ENCODE measurements at places on chromosomes 7 and 10.

GRCh38 chr7:121504482-121504881, 108.4 kb upstream of the FAM3C start:
- DNase-seq: no peak

GRCh38 chr10:66680886-66681285, 244.9 kb upstream of the LRRTM3 start:
- DNase-seq: no peak

DNA sequence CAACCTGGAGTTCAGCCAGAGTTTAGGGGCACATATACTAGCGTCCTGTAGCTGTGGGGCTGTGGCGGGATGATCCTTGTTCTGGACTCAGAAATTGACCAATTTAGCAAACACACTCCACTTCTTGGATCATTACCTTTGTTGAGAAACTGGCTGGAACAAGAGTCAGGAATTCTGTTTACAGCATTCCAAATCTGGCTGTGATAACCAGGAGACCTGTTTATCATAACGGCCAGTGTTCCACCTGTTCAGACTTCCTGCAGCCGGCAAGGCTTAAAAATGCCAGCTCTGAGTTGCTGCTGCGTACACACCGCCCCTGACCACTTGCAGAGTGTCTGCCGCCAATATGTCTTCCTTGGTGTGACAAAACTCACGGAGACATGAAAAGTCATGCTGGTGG, 64.8 kb downstream of the ARMC3 start:
- DNase-seq: no peak

- no peak for DNase-seq
Measured at GRCh38 chr7:93119191-93119905, 1.6 kb upstream of the SAMD9 start.

DNA sequence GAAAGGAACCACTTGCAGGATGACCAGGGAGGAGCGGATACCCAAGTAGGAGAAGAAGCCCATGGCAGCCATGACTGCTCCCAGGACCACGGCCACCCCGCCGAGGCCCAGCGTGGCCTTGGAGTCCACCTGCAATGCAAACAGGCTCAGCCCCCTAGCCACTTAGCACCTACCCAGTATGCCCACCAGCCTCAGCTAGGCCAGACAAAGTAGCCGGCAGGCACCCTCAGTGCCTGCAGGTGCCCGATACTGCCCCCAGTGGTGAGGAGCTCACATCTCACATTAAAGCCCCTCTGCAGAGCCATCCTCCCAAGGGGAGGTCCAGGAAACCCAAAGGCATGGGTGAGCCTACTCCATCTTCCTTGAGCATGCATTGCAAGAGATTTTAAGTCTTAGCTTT, 6.6 kb downstream of the NPC1L1 start:
- no peak for DNase-seq

- DNase-seq: no peak
Measured at GRCh38 chr7:77831953-77832352, 33.4 kb downstream of the PHTF2 start.

DNA sequence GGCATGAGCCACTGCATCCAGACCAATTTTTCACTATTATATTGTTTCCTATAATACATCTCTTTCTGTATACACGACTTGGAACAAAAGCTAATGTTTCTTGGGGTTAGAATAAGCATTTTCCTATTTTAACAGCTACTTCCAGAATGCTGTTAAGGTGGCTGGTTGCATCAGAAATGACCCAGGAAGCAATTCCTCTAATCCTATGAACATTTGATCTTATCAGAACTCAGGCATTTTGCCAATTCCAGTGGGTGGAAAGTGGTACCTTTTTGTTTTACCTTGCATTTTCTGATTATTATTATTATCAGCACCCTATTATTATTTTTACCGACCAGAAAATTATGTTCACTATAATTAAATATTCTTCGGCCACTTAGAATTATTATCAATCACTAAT, 73.3 kb downstream of the NDUFB2 start:
- no peak for DNase-seq

GRCh38 chr10:1665021-1665661, 72.2 kb downstream of the ADARB2 start:
- no peak for DNase-seq

GRCh38 chr10:88062385-88062784, 199.0 kb downstream of the PTEN start:
- no peak for DNase-seq

DNA sequence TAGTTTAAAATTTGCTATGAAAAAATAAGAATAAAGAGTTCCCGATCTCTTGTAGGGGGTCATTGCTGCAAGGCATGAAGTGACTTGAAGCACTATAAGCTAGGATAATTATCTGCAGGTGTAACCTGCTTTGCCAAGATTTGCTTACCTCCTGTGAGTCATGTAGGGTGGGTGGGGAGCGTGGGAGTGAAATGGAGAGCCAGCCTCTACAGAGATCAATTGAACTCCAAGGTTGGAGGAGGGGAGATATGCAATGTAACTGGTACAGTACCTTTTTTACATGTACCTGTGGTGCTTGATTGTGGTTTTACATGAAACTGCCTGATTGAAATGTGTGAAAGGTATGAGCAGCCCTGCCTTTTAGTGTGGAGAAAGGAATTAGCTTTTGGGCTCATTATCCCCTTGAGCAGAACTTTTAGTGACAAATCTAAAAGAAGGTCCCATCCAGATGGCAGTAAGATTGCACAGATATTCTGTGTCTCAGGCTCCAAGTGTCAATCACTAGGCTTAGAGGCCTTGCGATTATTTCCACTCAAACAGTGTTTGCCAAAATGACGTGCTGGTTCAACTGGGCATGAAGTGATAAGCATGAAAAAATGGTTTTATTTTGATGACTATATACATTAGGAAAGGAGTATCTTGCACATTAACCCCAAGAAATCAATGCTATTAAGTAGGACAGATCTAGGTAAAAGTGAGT, 138.6 kb upstream of the GRB10 start:
- no peak for DNase-seq

DNA sequence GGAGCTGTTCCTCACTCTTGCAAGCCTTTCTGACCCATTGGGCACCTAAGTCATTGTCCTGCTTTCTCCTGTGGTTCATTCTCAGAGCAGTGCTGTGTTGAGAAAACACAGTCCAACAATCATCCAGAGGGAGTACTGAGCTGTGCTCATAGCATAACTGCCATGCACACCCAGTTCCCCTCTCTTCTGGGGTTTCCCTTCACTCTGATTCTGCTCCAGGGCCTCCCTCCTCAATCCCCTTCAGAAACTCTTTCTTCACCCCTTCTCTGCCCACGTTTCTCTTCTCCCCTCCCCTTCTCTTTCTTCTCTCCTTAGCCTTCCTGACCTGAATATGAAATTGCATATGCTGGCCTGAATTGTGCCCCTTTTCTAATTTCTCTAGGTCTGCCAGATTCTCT, 155.8 kb downstream of the AOAH start:
- DNase-seq: no peak
